Activated CD8-positive, alpha-beta T cell treated with anti-CD3 and anti-CD28 coated beads for 36 hours (primary cell): ENCODE measurements at places on chromosomes 2 and 18.
A peak's percentile ranks its signal among the peaks of the same experiment; 100 is the strongest.

- DNase-seq: no peak
These were observed 260.6 kb upstream of the NT5C1B start for GRCh38 chr2:18849841-18850578.

- DNase-seq: no peak
These were observed 165.5 kb upstream of the CRIM1 start for GRCh38 chr2:36190097-36190496.

GRCh38 chr2:212709280-212709679, 170.7 kb upstream of the ERBB4 start:
- DNase-seq: no peak

- DNase-seq: no peak
These were observed 75.7 kb downstream of the MBOAT2 start for GRCh38 chr2:8927510-8928455.

DNA sequence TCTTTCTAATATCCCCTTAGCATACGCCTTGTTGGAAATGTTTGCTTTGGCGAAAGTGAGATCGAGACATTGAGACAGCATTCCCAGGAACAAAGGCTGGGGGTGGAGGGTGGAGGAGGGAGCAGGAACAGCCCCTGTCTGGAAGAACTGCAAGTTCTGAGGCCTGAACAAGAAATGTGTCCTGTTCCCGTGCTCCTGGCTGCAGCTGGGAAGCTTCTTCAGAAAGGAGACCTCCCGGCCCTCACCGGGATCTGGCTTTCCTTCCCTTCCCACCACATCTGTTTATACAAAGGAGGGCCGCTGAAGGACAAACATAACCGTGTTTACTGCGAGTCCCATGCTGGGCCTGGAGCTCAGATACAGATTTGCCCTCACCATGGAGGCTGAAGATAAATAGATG, 35.9 kb downstream of the AFF3 start:
- DNase-seq: no peak

GRCh38 chr2:159009940-159010339, 41.5 kb downstream of the TANC1 start:
- no peak for DNase-seq

- peak; percentile 79 for DNase-seq
These were observed 1.2 kb downstream of the TMEM237 start for GRCh38 chr2:201642086-201642578.

DNA sequence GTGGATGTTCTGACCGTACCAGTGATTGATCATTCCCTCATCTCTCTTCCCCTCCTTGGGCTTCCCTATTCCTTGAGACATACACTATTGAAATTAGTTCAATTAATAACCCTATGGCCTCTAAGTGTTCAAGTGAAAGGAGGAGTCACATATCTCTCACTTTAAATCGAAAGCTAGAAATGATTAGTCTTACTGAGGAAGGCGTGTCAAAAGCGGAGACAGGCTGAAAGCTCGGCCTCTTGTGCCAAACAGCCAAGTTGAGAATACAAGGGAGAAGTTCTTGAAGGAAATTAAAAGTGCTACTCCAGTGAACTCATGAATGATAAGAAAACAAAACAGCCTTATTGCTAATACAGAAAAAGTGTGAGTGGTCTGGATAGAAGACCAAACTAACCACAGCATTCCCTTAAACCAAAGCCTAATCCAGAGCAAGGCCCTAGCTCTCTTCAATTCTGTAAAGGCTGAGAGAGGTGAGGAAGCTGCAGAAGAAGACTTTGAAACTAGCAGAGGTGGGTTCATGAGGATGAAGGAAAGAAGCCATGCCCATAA, 144.4 kb upstream of the LYPD6 start:
- no peak for DNase-seq

GRCh38 chr2:64574871-64575270, 50.7 kb downstream of the AFTPH start:
- DNase-seq: no peak

GRCh38 chr2:120508567-120509041, 162.7 kb downstream of the INHBB start:
- DNase-seq: no peak

DNA sequence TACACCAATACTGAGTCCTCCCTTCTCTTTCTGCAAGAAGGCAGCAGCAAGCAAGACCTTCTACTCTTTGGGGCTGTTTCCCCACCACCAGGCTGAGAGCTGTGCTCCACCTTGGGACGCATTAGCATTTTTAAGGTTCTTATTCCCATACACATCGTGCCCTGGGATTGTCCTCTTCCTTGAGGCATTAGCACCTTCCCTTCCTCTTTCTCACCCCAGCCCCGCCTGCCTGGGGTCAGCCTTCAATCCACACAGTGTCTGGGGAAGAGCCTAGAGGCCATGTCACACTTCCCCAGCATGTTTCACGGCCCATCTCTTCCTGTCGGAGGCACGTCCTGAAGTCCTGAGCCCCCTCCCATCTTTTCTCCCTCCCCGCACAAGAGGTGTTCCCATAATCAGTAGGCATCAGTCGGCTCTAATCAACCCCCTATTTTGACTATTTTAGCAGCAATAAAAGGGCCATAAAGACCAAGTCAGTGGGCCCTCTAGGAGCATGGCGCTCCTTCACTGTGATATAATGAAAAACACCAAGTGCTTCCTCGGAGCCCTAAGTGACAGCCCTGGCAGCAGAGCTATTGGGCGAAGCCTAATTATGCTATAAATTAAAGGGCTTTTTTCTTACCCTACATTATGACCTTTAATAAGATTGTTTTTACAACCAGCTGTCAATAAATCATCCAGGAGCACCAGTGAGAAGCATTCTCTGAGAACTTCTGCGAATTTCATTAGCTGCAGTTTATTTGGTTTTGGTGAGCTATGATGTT, 55.0 kb upstream of the PKDCC start:
- no peak for DNase-seq

GRCh38 chr2:84896567-84896966, 8.9 kb upstream of the TMSB10 start:
- DNase-seq: no peak

- DNase-seq: no peak
These were observed 8.7 kb downstream of the CYRIA start for GRCh38 chr2:16656784-16657391.

DNA sequence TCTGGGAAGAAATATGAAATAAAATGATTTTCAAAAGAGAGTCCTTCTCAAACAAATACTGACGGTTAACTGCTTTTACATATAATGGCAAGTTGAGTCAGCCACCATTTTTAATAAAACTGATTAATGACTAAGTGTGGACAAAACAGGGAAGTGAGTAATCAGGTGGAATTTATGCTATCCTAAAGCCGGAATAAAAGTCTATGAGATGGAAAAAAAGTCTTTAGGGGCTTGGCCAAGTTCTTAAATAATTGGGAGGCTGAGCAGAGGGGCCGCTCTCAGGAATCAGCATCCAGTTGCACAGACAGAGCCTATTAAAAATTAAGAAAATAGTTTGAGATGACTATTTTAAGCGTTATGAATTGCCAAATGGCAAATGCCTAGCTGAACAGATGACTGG, 58.6 kb upstream of the AFF3 start:
- no peak for DNase-seq

GRCh38 chr18:51153659-51154371, 43.7 kb downstream of the MEX3C start:
- peak; percentile 78 for DNase-seq

GRCh38 chr2:237567276-237568029, 1.1 kb downstream of the PRLH start:
- DNase-seq: no peak

DNA sequence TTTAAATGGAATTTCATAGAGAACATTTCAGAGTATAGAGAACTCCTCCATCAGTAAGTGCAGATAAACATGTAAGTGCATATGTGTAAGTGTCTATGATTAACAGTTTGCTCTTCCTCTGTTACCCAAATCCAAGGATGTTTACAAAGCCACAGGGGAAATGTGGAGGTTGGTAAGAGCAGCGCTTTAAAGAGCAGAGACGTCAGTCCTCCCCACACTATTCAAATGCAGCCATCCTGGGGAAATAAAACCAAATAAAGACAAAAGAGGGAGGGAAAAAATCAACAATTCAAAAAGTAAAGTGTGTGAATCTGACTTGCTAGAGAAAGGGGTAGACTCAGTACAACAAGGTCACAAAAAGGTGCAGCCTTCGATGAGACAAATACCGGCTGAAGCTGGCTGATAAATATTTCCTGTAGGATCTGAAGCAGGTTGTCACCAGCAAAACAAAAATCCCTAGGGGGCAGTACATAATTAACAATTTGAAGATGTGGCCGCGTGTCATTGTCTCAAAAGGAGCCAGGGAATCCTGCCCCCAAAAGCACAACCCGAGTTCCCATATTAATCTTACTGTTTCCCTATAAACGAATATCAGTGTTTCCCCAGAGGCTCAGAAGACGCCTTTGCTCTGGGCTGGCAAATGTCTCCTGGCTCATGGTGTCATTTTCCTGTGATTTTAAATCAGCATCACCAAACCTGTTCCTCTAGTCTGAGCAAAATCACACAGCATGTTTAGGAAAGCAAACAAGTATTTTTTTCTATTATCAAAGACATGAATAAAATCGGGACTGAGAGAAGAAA, 216.5 kb downstream of the CDCA7 start:
- DNase-seq: no peak

GRCh38 chr2:196249860-196250259, 78.5 kb upstream of the STK17B start:
- DNase-seq: no peak

DNA sequence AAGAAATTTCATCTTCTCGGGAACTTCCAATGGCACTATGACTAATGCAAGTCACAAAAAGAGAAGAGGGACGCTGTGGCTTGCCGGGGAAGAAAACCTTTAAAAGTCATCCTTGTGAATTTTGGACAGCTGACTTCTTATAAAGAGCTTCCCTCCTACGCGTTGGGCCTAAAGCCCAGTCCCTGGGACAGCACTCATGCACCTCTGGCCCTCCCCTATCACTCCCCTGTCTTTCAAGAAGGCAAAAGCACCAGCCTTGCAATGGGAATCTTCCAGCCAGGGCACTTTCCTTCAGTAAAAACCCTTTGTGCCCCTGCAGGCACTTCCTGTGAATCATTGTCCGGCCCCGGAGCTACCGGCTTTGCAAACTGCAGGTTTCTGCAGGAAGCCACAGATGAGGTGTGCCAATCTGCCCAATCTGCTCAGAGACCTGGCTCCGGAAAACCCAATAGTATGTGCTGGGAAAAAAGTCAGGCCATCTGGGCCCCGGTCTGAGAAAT, 7.1 kb downstream of the MREG start:
- peak; percentile 72 for DNase-seq

GRCh38 chr18:69599377-69599776, 198.7 kb downstream of the DOK6 start:
- no peak for DNase-seq

DNA sequence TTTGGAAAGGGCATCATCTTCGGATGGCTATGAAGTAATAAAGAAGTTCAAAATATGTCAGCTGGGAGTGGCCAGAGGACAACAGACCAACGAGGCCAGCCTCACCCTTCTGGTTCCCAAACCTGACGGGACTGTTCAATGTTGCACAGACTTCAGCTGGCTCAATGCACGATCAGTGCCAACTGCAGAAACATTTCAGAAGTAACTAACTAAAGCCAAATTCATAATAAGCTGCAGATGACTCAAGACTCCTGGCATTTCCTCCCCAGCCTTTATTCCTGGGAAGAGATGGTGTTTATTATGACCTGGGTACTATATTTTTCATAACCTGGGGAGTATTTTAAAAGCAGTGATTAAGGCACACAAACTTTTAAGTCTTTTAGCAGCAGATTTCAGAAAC, 3.8 kb upstream of the ATP6V1C2 start:
- no peak for DNase-seq

DNA sequence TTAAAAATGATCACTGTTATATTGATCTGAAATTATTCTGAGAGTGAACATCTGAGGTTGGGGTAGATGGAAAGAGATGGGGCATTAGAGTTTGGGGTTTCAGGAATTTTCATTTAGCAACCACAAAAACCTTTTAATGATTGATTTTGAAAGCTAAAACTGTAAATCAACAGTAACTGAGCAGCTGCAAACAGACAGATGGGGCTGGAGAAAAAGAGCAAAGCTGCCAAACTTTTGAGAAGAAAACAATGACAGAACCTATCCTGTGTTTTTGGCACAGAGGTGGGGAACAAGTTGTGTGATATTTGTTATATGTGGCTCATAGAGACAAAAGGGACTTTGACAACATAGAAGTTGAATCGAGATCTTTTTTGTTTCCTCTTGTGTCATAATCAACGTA, 415.8 kb upstream of the DSEL start:
- no peak for DNase-seq

DNA sequence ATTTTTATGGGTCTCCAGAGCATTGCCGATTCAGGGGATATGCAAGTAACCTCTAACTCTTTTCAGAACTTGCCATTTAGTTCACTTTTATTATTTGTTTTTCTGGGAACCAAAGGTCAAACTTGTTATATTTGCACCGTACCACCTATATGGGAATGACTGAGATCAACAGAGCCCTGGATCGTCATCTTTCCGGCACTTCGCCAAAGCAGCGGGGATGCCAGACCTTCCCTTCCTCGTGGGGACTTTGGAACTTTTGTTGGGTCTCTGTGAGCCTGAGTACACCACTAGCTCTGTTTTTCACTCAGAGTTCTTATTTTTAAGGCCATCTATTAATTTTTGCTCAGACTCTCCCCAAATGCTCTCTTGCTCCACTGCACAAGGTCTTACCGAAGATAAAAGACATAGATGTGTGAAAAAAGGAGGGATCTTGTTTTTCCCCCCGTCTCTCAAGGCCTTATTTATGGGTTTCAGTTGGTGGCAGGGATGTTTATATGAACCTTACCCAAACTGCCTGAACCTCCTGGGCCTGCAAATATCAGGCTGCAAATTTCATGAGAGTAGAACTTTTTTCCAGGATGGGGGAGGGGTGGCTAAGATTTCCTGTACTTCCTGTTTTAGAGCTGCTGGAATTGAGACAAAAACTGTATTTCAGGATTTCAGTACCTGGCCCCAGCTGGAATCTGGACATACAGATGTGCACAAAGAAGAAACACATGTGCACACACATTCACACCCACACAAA, 350.3 kb downstream of the HRH4 start:
- DNase-seq: no peak

DNA sequence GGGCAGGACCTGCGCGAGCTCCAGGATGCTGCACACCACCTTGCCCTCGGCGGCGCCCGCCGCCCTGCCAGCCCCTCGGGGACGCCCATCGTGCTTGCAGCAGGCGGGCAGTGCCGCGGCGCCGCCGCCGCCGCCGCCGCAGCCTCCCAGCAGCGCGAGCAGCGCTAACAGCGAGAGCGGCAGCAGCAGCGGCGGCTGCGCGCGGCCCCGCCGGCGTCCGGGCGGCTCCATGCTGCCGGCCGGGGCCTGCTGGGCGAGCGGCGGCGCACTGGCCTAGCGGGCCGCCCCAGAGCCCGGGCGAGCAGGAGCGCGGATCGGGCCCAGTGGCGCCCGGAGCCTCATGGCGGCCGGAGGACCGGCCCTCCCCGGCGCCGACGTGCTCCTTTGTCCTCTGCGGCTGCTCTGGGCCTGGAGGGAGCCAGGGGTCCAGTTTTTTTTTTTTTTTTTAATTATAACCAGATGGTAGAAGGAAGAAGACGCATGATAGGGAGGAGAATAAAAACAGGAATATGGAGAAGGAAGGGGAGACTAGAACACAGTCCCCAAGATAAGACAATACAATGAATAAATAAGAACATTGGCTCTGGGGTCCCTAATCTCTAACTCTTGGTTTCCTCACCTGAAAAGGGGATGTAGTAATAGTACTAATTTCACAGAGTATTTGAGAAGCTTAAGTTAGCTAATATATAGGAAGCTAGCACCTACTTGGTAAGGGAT, 17.1 kb upstream of the ANKRD62 start:
- DNase-seq: no peak

GRCh38 chr2:31275976-31276375, 42.0 kb downstream of the EHD3 start:
- no peak for DNase-seq
